ENCODE measurements at places on chromosomes 1 and 21.

DNA sequence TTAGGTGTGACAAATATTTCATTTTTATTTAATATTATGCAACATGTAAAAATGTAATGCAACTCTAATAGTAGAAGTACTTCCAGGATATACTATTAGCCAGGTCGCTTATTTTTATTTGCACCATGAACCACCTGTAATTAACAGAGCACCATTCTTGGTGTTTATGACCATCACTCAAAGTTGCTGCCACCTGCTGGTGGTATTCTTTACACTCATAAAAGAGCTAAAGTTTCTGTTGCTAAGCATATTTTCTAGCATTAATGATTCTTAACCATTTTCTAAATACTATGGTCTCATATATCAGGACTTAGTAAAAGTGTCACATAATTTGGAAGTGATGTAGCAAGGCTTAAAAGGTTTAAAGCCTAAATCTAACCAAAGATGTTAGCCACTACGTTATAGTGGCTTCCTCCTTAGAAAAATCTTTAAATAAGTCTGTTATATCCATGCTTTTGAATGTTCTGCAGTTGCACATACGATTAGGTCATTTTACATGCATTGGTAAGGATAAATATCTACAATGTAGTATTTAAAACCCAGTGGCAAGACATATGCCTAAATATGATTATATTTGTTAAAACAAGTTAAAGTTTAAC lies 244.5 kb downstream of the NEGR1 start:
- no peak for DNase-seq

- DNase-seq, result no peak
Observed at GRCh38 chr1:178798232-178798861, 72.5 kb downstream of the ANGPTL1 start.

GRCh38 chr1:164834641-164835040 lies 275.7 kb downstream of the PBX1 start:
- DNase-seq, result no peak

- DNase-seq, result no peak
Observed at GRCh38 chr1:150173141-150173585, 23.4 kb downstream of the PLEKHO1 start.

- DNase-seq, result no peak
Observed at GRCh38 chr1:37037690-37038089, 3.4 kb upstream of the GRIK3 start.

DNA sequence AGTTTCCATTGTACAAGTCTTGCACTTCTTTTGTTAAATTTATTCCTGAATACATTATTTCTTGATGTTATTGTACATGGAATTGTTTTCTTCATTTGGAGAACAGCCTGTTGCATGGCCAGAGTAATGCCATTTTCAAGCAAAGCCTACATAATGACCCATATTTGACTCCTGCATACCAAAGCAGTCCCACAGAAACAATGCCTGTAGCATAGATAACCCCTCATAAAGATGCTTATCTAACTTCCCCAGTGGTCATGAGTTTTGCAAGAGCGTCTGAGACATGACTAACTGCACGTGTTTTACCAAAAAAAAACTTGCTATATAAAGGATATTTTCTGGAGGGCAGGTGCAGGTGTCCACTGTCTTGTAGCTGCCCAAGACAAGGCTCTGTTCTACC lies 30.3 kb upstream of the RLF start:
- no peak for DNase-seq

Data from C1 segment of cervical spinal cord (tissue), 14 donors.